ENCODE measurements at places on chromosomes 1 and 21.

GRCh38 chr21:43639470-43640353 is 19.6 kb downstream of the HSF2BP start:
- DNase-seq = no peak

DNA sequence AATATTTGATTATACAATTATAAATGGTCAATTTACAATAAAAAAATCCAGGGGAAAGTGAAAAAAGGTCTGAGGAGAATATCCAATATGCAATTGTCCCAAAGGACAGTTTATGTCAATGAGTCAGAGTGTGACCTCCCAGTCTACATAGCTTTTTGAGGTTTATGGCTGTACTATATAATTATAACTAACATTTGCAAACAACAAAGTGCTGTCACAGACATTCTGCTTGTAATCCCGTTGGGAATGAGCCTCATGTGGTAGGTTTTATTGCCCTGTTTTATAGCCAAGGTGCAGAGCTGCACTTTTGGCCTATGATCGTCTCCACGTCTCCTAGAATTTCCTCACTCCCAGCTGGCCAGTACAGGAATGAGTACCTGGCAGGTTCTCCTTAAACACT is 103.8 kb downstream of the ADSS2 start:
- DNase-seq = no peak

- no peak for DNase-seq
Observed at GRCh38 chr1:1376551-1377226, 1.7 kb upstream of the AURKAIP1 start.

GRCh38 chr1:248860007-248860406 is 1.1 kb upstream of the ZNF692 start:
- DNase-seq = no peak

DNA sequence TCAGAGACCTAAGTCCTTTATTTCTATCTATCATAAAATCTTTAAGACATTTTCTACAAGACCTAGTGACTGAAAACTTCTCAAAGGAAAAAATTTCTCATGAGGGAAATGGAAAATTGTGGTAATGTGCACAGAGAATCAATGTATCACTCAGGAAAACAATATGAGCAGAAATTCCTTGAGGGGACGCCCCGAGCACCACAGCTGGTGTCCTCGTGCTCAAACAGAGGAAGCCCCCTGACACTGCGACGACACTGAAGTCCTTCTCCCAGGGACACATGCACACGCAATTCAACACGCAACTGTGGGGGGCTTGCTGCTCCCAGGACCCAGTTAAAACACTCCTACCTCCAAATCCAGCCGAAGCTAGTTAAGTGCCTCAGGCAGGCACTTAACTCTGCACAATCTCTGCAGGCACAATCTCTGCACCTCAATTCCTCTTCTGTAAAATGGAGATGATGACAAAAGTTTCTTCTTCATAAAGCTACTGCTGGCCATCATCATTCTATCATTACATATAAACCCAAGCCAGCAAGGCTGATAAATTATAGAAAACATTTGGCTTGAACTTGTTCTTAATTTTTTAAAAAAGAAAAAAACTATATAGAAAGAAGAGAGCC is 16.0 kb downstream of the ZBTB17 start:
- no peak for DNase-seq

DNA sequence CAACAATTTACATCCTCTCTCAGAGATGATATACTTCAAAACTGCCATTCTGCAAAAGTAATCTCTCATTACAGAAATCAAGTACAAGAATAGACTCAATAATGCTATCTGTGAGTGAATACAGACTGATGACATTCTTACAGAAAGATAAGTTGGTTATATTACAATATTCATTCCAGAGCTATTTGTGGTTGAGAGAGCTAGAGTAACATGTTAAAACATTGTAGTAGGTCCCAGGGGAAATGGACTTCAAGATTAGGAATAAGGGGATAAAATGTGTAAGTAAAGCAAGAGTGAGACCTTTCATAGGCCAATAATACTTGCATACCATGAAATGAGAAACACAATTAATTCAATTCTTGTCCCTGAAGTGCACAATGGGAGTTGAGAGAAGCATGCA is 1.5 kb downstream of the F13B start:
- DNase-seq = no peak

GRCh38 chr1:96559707-96560596 is 161.6 kb upstream of the PTBP2 start:
- no peak for DNase-seq

DNA sequence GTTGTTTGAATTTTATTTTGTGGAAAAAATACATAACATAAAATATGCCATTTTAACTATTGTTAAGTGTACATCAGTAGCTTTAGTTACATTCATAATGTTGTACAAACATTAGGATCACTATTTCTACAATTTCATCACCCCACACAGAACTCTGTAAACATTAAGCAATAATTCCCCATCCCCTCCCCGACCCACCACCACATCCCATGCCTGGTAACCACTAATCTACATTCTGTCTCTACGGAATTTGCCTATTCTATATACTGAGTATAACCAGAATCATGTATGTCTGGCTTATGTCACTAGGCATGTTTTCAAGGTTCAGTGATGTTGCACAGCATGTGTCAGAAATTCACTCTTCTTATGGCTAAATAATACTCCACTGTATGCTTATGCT is 47.7 kb downstream of the CDC42BPA start:
- no peak for DNase-seq

- no peak for DNase-seq
Observed at GRCh38 chr1:47967864-47968555, 29.2 kb downstream of the TRABD2B start.

DNA sequence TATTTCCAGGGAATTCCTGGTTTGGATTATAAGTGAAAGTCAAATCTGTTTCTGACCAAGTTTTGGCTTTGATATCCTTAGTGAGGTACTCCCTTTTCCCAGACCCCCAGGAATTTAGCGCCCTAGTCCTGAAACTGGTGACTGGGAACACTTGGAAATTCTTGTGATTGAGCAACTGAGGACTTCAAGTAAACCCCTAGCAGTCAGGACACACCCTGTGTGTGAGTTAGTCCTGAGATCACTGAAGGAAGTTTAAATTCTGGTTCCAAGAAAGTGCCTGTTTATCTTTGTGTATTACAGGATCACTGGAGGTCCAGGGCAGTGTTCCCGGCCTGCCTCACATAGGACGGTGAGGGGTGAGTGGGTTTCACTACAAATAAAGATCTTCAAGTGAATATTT is 95.1 kb upstream of the F3 start:
- DNase-seq = no peak

GRCh38 chr1:216566641-216567205 is 143.5 kb upstream of the USH2A start:
- no peak for DNase-seq

GRCh38 chr1:228471762-228472398 is 15.3 kb upstream of the RNF187 start:
- DNase-seq = no peak

DNA sequence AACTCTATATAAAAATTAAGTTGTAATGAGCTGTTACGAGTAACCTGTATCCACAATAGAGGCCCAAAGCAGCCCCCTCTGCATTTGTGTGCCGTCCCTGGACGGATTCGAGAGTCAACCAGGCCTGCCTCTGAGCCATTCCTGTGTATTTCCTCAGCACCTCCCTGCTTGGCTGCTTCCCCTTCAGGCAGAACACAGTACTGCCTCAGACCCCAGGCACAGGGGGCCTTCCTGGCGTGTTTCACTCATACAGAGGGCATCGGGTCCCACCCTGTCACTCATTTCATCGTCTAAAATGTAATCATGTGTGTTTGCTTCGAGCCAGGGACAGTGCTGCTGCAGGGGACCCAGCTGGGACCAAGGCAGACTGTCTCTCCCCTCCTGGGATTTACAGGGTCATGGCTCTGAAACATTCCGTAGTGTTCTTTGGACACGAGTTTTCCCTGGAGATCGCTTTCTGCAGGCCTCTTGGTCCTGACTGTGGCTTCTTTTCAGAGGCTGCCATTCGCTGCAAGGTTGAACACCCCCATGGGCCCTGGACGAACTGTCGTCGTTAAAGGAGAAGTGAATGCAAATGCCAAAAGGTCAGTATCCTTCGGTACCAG is 19.4 kb downstream of the LGALS8 start:
- no peak for DNase-seq

DNA sequence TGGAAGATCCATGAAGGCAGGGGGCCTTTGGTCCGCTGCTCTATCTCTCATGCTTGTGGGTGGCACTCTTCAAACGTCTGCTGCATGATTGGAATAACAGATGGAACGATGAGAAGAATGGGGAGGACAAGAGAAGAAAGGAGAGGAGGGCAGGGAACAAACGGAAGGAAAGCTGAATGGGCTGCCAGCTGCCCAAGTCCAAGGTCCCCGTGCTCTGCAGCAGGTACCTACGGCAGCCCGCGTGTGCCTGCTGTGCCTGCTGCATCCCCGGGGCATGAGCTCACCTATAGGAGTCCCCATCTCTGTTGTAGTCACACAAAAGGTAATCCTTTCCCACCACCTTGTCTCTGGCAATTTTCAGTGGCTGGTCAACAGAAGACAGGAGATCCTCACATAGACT is 73.1 kb downstream of the SLC66A1 start:
- DNase-seq = no peak

GRCh38 chr1:25113086-25113485 is 119.2 kb downstream of the SYF2 start:
- DNase-seq = no peak

GRCh38 chr1:119784191-119784781 is 15.6 kb upstream of the HMGCS2 start:
- no peak for DNase-seq

DNA sequence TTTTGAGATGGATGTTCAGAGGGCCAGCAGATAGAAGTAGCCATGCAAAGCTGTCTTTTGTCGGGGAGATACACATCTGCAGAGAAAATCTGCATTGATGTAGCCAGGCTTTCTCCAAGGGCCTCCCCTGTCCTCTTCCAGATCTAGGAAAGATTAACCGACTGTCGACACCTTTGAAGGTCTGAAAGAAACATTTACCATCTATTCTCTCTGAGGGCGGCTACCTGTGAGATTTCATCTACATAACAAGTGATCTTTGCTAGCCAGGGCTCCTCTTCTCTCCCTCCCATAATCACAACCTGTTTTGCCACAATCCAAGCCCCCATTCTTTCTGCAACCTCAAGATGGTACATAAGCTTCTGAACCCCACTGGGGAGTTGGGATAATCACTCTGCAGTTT is 193.6 kb downstream of the RGS7 start:
- DNase-seq = no peak

- no peak for DNase-seq
Observed at GRCh38 chr1:183346276-183346732, 71.9 kb downstream of the NMNAT2 start.
